ENCODE measurements at places on chromosomes 2 and 18. TPM values are rescaled to one million over a fixed set of nuclear protein-coding genes. Genes with fewer than 3 reads are reported as not detected.

Gene CXCR4
- 0.79 TPM for total RNA-seq

Gene CXCR1
- total RNA-seq, result not detected

Gene FOXI3
- 18.3 TPM for total RNA-seq

Gene C1QL2
- 0.81 TPM for total RNA-seq

Gene ST8SIA3
- total RNA-seq, result 2.3 TPM

Gene PFN4
- not detected for total RNA-seq

Gene GLI2
- 59.3 TPM for total RNA-seq
